Melanocyte of skin (primary cell): ENCODE measurements at places on chromosomes 4 and X. TPM values are rescaled to one million over a fixed set of nuclear protein-coding genes. Genes with fewer than 3 reads are reported as not detected.

EDA gene
- 0.67 and 0.93 TPM in 2 replicates for total RNA-seq

MID1 gene
- 31.3 and 75.2 TPM in 2 replicates for total RNA-seq

CISD2 gene
- total RNA-seq, result 52.0 and 78.0 TPM in 2 replicates

MAGEB2 gene
- total RNA-seq, result not detected in 2 replicates

PNPLA4 gene
- 12.7 and 23.3 TPM in 2 replicates for total RNA-seq

ATOH1 gene
- not detected in 2 replicates for total RNA-seq

PNMA6A gene
- total RNA-seq, result 3.0 and 5.7 TPM in 2 replicates
